ENCODE measurements at places on chromosomes 3 and 15.
A peak's percentile ranks its signal among the peaks of the same experiment; 100 is the strongest.

- no peak overlapping the region for H3K4me3 ChIP-seq
- peaks cover 4% of the 10 kb centered on the region for H3K36me3 ChIP-seq
- H3K4me1 ChIP-seq = peaks cover 20% of the 10 kb centered on the region
- H3K27me3 ChIP-seq = no peaks in the 10 kb centered on the region
- DNase-seq = no peak
- H3K27ac ChIP-seq = no peak overlapping the region
Observed at GRCh38 chr3:12507591-12508281, 23.5 kb downstream of the TSEN2 start.

GRCh38 chr3:72338942-72339669 is 509.1 kb downstream of the SHQ1 start:
- no peak overlapping the region for H3K27ac ChIP-seq
- no peak overlapping the region for H3K4me3 ChIP-seq
- no peaks in the 10 kb centered on the region for H3K36me3 ChIP-seq

DNA sequence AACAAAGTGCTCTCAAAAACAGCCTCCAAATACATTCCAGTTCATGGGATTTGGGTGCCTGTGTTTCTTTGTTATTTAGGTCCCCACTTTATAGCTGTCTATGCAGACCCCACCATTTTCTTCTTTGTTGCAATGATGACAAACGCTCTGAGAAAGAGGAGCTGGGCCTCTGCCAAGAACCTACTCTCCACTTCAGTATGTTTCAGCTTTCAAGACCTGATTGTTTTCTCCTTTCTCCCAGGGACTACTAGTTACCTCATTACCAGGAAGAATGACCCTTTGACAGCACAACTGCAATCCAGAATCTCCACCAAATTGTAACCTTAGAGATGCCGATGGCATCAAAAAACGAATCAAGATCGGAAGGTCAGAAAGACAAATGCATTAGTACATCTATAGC is 236.8 kb downstream of the MEIS2 start:
- no peaks in the 10 kb centered on the region for H3K36me3 ChIP-seq
- DNase-seq = no peak
- H3K27ac ChIP-seq = no peak overlapping the region

- no peak for DNase-seq
- no peak overlapping the region for H3K4me3 ChIP-seq
- H3K27me3 ChIP-seq = no peaks in the 10 kb centered on the region
- peaks cover 2% of the 10 kb centered on the region for H3K36me3 ChIP-seq
- no peak overlapping the region for H3K27ac ChIP-seq
- peaks cover 10% of the 10 kb centered on the region for H3K4me1 ChIP-seq
Observed at GRCh38 chr3:112397556-112397955, 64.6 kb downstream of the CD200 start.

DNA sequence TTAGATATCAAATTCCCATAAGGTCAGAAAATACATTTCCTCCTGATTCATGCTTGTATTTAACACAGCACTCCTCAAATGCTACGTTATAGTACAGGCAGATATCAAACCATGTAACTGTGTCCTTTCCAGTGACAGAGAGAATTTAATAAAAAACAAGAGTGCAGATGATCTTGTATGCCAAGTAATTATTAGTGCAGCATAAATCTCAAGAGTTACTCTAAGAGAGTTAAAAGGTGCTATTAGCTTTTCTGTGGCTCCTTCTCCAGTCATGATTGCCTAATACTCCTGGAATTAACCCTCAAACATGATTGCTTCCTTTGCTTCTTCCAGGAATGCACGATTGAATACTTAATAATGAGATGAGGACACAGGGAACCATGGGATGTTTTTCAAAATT is 413.0 kb upstream of the DPH6 start:
- H3K27ac ChIP-seq = no peak overlapping the region
- no peak for DNase-seq
- no peak overlapping the region for H3K4me3 ChIP-seq
- no peaks in the 10 kb centered on the region for H3K36me3 ChIP-seq

GRCh38 chr15:88400084-88400483 is 67.1 kb downstream of the MRPL46 start:
- H3K27me3 ChIP-seq = no peaks in the 10 kb centered on the region
- peaks cover 38% of the 10 kb centered on the region for H3K4me1 ChIP-seq
- H3K4me3 ChIP-seq = no peak overlapping the region
- H3K36me3 ChIP-seq = no peaks in the 10 kb centered on the region
- no peak overlapping the region for H3K27ac ChIP-seq
- DNase-seq = no peak

GRCh38 chr3:184351511-184352148 is 9.8 kb downstream of the CLCN2 start:
- no peak overlapping the region for H3K27ac ChIP-seq
- no peak overlapping the region for H3K4me3 ChIP-seq
- no peaks in the 10 kb centered on the region for H3K36me3 ChIP-seq
- DNase-seq = no peak
- H3K4me1 ChIP-seq = no peaks in the 10 kb centered on the region

DNA sequence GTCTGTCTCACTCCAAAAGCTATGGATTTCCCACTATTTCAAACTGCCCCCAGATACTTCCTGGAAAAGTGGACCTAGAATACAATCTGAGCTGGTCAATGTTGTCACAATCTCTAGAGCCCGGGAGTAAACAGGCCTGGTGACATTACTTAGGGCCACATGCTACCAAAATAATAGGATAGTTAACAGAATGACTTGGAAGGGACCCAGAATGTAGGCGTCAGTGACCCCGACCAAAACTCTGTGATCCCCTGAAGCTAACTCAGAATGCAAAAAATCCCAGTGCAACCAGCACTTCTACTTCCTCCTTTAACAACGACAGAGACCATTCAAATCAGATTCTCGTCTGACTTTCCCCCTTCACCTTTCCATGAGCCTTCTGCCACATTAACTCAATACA is 51.5 kb upstream of the CDV3 start:
- H3K27ac ChIP-seq = no peak overlapping the region
- no peak overlapping the region for H3K4me3 ChIP-seq
- H3K27me3 ChIP-seq = no peaks in the 10 kb centered on the region
- H3K4me1 ChIP-seq = no peaks in the 10 kb centered on the region
- no peaks in the 10 kb centered on the region for H3K36me3 ChIP-seq

- H3K36me3 ChIP-seq = no peaks in the 10 kb centered on the region
- H3K4me3 ChIP-seq = no peak overlapping the region
- no peak overlapping the region for H3K27ac ChIP-seq
- H3K4me1 ChIP-seq = peaks cover 14% of the 10 kb centered on the region
- no peaks in the 10 kb centered on the region for H3K27me3 ChIP-seq
- no peak for DNase-seq
Observed at GRCh38 chr3:41521010-41521655, 321.8 kb downstream of the CTNNB1 start.

GRCh38 chr3:196985298-196985697 is 16.7 kb upstream of the PIGZ start:
- DNase-seq = no peak
- no peak overlapping the region for H3K27ac ChIP-seq
- H3K4me3 ChIP-seq = no peak overlapping the region
- no peaks in the 10 kb centered on the region for H3K36me3 ChIP-seq
- no peaks in the 10 kb centered on the region for H3K27me3 ChIP-seq
- no peaks in the 10 kb centered on the region for H3K4me1 ChIP-seq

DNA sequence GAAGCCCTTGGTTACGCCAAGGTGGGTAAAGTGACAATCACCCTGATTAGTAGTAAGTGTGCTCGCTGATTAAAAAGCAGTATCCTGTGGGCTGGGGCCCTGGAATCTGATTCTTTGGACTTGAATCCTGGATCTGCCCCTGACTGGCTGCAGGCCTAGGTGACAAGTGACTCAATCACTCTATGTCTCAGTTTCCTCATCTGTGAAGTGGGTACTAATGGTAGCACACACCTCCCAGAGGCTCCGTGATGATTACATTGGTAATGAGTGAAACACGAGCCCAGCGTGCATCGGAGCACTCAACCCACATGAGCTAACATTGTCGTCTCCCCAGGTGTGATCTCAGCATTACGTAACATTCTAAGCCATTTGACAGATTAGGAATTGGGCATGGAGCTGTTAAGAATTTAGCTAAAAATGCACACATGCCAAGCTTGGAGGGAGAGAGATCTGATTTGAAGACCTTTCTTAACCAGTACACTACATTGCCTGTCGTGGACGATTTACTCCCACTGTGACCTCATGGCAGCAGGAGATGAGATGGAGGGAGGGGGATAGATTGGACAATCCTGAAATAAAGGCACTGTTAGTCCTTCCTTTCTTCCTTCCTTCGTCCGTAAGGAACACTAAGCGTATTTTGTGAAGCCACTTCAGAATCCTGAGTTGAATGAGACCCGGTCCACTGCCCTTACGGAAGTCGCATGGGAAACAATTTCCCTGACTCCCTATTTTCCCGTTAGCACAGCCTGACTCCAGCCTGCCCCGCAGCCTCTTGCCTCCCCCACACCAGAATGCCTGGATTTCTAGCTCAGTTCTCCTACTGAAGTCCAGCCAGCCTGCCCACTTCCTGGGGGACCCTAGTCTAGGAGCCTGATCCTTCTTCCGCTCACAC is 32.1 kb downstream of the MGLL start:
- H3K36me3 ChIP-seq = no peaks in the 10 kb centered on the region
- H3K27me3 ChIP-seq = no peaks in the 10 kb centered on the region
- H3K27ac ChIP-seq = no peak overlapping the region
- no peak for DNase-seq
- H3K4me3 ChIP-seq = no peak overlapping the region

DNA sequence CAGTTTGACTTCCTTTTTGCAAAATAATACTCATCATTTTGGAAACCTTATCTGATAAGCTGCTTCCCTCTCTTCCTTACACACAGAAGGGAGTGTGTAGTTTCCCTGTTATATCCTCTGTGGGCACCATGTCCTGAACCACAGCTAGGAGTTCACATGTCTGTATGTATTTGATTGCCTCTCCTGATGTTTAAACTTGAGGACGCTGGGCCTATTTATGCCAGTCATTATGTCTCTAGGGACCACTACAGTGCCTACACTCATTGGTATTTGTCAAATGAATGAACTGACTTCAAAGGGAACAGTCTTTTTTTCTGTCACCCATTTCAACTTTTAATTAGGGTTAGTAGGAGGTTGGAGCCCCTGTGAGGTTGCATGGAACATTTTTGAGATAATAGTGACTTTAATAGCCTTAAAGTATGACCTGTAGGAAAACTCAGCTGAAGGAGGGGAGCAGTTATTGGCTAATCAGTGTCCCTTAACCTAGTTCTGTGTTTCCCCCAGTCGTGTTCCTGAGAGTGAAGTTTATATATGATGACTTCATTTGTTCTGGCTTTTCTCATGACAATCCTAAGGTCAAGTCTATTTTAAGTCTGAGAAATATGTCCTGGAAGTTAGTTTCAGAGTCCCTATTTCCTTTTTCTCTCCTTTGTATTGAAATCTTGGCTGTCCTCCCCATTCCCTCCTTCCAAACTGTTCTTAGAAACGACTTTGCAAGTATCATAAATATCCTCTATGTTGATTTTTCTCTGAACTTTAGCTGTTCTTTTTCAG is 28.9 kb downstream of the PDE8A start:
- no peaks in the 10 kb centered on the region for H3K36me3 ChIP-seq
- peak; percentile 35 for DNase-seq
- H3K4me3 ChIP-seq = no peak overlapping the region
- H3K27me3 ChIP-seq = no peaks in the 10 kb centered on the region
- H3K4me1 ChIP-seq = peaks cover 9% of the 10 kb centered on the region

DNA sequence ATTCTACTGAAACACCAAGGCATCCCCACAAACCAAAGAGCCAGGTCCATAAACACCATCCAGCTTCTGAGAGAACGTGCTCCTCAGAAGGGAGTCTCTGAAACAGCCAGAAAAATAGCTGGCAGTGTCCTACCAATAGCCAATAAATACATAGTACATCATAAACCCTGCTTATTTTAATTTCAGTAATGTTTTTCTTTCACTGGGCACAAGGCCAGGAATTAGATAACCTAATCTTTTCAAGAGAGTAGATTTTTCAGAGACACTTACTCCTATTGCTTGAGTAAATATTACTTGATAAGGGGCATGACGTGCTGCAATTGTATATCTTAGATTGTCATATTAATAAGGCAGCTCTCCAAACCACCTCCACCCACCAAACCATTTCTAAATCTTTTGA is 22.7 kb downstream of the GADL1 start:
- no peak overlapping the region for H3K4me3 ChIP-seq
- H3K4me1 ChIP-seq = no peaks in the 10 kb centered on the region
- no peaks in the 10 kb centered on the region for H3K36me3 ChIP-seq
- no peak overlapping the region for H3K27ac ChIP-seq
- DNase-seq = no peak

DNA sequence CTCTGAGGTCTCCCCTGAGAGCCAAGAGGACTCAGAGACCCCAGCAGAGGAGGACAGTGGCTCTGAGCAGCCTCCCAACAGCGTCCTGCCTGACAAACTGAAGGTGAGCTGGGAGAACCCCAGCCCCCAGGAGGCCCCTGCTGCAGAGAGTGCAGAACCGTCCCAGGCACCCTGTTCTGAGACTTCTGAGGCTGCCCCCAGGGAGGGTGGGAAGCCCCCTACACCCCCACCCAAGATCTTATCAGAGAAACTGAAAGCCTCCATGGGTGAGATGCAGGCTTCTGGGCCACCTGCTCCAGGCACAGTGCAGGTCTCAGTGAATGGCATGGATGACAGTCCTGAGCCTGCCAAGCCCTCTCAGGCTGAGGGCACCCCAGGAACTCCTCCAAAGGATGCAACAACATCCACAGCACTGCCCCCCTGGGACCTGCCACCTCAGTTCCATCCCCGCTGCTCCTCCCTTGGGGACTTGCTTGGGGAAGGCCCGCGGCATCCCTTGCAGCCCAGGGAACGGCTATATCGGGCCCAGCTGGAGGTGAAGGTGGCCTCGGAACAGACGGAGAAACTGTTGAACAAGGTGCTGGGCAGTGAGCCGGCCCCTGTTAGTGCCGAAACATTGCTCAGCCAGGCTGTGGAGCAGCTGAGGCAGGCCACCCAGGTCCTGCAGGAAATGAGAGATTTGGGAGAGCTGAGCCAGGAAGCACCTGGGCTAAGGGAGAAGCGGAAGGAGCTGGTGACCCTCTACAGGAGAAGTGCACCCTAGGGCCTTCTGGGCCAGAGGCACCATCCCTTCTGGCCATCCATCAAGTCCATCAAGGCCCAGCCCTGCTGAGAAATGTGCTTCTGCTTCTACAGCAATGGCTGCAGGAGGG is 23.6 kb downstream of the PLEKHO2 start:
- no peaks in the 10 kb centered on the region for H3K36me3 ChIP-seq
- H3K4me3 ChIP-seq = no peak overlapping the region
- H3K27ac ChIP-seq = peak overlapping the region; percentile 42

DNA sequence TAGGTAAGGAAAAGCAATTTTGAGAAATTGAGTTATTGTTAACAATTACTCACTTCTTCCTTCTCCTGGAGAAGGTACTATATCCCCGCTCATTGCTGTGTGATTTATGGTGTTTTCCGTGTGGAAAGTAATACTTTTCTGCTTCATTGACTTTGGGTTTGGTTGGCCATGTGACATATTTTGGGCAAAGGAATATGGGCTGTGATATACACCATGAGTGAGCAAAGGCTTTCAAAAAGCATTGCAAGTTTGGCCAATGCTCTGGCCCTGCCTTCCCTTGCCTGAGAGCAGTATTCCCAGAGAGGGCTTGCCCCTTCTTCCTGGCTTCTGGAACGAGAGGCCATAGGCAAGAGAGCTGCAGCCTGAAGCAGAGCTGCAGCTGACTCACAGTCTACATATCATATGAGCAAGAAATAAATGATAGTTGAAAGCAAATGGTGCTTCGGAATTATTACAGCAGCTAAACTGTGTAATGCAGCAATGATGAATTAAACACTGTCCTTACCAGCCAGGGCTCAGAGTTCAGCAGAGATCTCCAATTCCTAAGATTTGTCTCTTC is 216.8 kb upstream of the CD96 start:
- H3K4me1 ChIP-seq = peaks cover 3% of the 10 kb centered on the region
- DNase-seq = no peak
- no peaks in the 10 kb centered on the region for H3K27me3 ChIP-seq
- H3K27ac ChIP-seq = no peak overlapping the region
- no peaks in the 10 kb centered on the region for H3K36me3 ChIP-seq

Data from neural progenitor cell (in vitro differentiated cells).